ENCODE measurements at places on chromosomes 5 and 9.

DNA sequence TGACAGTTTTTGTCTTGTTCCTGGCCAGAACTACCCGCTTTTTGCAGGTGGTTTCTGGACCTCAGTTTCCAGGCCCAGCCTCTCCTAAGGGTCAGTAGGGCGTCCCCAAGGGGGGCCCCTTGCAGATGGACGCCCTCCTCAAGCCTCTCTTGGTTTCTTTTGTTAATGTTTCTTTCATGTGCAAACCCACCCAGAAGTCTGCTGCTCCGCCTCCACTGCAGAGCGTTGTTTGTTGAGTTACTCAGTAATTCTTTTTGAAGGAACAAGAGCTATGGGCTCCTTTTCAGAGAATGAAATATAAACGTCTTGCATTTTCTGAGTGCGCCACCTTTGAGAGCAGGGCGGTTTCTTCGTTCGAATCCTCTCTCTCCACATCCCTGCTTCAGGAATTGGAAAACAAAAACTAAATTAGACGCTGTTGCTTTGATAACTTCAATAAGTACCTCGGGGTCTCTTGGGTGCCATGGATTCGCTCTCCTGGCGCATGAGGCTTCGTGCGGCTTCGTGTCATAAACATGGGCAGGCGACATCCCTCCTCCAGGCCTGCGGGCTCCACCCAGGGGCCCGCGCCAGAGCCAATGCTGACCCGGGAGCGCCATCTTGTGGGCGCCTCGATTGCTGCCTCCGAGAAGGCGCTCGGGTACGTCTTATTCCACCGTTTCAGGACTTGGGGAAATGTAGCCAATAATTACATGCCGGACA lies 38.3 kb upstream of the CKMT2 start:
- peak; percentile 88 for DNase-seq

DNA sequence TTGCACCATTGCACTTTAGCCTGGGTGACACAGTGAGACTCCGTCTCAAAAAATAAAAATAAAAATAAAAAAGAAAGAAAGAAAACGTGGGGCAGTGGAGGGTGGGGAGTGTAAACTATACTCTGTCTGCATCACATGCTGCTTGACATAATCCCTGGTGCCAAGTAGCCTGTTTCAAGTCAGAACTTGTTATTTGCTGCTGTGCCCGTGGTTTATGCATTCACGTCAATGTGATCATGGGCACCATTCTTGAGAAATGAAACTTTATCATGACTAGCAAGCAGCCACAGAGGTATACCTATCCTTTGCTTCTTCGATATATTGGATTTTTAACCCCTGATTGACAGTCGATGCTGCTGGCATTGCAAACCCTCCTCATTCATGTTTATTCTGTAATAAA lies 4.1 kb upstream of the SMU1 start:
- no peak for DNase-seq

- peak; percentile 61 for DNase-seq
These were observed 779 bp upstream of the CTNNA1 start for GRCh38 chr5:138752341-138752950.

GRCh38 chr9:128540634-128541360 lies 11.6 kb upstream of the SPTAN1 start:
- DNase-seq: no peak

- DNase-seq: no peak
These were observed 70.5 kb upstream of the PTCH1 start for GRCh38 chr9:95587021-95587964.

GRCh38 chr5:9166202-9167112 lies 379.4 kb downstream of the SEMA5A start:
- DNase-seq: no peak

- no peak for DNase-seq
These were observed 37.5 kb downstream of the NAA35 start for GRCh38 chr9:85978496-85978895.

GRCh38 chr5:170757182-170757601 lies 26.3 kb upstream of the GABRP start:
- peak; percentile 15 for DNase-seq

- DNase-seq: no peak
These were observed 582.6 kb downstream of the PSAT1 start for GRCh38 chr9:78879324-78880100.

DNA sequence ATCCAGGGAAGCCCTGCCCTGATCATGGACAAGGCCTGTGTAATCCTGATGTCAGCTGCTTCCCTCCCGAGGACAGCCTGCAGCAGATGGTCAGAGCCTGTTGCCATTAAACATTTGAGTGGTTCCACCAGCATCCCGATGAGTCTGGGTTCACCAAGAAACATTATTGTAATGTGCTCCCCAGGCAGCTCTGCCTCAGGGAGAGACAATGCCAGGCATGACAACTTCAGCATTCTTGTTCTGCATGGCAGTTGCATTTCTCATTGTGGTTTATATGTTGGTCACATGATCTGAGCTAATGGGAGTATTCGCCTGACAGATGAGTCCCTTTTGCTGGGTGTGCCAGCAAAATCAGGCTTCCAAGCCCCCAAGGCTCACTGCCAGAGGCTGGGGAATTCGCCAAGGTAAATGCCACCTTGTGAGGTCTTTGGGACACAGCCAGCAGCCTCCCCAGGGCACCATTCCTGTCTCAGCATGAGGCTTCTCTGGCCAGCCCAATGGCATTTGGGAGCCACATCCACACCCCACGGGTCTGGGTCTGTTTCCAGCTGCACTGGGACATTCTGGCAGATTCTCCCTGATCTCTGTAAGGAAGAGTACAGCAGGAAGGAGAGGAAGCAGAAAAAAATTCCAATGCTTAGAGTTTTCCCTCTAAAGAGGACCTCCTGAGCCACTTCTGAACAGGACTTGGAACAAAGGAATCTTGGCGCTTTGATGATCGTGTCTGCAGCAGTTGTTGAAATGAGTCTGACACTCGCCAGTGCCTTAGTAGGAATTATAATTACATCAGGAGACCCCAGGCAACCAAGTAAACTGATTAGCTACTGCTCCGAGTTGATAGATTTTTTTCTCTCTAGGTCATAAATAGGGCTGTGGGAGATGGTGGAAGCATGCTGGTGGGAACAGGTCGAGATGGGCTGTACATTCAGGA lies 18.7 kb downstream of the KCNIP1 start:
- peak; percentile 60 for DNase-seq

Data from RPMI8226 (cell line).